ENCODE measurements at places on chromosomes 2 and 18.

- DNase-seq, result no peak
Observed at GRCh38 chr2:73297151-73297559, 3.8 kb upstream of the EGR4 start.

DNA sequence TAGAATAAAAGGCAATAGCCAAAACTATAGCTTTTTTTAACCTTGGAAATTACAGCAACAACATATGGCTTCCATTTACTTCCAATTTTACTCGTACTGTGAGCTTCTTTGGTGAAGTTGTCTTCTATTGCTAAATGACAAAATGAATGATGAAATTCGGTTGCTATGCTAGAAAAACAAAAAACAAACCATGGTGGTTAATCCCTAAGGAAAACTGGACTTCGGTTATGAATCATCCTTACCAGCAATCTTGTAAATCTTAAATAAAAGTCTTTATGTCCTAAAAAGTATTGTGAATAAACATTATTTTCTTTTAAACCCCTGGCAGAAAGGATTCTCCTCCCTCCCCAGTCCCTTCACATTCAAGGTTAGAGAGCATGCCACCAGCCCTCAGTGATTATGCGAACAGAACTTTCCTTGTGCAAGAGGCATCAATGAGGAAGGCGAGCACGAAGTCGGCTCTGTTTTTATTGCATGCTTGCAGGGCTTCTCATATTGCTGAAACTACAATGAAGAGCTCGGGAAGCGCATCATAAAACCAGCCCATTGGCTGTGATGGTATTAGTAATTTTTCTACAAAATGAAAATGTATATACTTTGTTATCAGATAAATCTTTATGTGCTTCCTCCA lies 62.9 kb downstream of the ZNF521 start:
- DNase-seq, result peak; percentile 95

- no peak for DNase-seq
Observed at GRCh38 chr2:134429886-134430285, 176.0 kb downstream of the MGAT5 start.

DNA sequence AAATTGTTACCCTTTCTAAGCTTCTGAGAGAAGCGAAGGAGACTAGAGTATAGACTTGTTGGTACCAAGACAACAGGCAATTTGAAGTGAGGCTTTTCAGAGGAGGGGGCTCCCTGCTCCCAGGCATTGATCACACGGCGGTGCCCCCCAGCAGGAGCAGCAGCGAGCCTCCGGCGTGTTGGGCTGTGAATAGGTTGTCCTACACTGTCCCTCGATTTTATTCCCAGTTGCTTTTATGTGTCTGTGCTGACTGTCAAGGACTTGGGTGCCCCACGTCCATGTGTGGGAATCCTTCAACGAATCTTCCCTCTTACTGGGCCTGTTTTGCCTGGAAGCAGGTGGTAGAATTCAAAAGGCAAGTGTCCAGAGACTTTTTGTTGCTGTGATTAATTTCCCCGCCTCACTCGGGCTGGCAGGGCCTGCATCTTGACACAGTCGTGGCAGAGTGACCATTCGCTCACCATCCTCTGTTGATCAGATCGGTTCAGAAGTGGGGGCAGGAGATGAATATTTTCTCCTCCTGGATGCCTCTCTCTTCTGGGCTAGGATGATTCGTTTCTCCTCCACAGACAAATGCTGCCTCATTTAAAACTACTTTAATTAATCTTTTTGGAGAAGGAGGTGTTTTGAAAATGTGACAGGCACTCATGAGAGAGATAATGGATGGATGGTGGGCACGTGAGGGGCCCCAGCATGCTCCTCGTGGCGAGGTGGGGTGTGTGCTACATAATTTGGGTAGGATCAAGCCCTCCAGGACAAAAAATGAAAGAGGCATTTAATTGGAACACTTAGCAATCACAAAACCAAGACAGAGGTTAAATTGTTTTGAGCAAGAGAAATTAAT lies 77.6 kb downstream of the SMIM21 start:
- DNase-seq, result no peak

- DNase-seq, result peak; percentile 16
Observed at GRCh38 chr2:199228887-199229819, 228.6 kb downstream of the SATB2 start.

DNA sequence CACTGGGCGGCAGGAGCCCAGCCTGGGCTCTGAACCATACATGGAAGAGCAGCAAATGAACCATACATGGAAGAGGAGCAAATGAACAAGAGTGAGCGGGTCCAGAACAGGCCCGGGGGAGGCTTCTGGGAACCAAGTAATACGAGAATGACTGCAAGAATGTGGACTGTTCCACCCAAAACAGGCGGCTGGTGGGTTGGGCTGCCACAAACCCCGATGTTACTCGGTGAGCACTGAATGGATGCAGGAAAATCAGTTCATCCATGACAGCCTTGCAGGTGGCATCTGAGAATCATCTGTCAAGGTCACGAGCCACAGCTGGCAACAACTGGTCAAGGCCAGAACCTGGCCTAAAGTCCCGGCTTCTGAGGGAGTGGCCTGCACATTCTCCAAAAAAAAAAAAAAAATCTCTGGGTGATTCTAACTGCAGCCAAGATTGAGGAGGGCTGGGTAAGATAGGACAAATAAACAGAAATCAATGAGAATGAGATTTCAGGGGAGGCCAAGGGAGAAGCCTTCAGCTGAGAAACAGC lies 106.1 kb downstream of the ZNF516 start:
- DNase-seq, result no peak

DNA sequence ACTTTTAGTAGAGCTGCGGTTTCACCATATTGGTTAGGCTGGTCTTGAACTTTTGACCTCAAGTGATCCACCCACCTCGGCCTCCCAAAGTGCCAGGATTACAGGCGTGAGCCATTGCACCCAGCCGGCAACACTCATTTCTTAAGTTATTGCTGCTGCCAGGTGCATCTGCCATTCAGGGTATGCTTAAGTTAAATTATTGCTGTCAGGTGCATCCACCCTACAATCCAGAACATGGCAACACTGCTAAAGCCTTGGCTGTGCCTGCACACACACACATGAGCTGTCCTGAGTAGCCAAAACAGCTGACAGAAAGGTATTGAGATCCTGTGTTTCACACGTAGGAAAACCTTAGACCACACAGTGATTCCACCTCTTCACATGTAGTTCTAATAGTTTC lies 148.2 kb downstream of the FAM161A start:
- no peak for DNase-seq

- DNase-seq, result no peak
Observed at GRCh38 chr2:10431797-10432196, 16.3 kb downstream of the ODC1 start.

DNA sequence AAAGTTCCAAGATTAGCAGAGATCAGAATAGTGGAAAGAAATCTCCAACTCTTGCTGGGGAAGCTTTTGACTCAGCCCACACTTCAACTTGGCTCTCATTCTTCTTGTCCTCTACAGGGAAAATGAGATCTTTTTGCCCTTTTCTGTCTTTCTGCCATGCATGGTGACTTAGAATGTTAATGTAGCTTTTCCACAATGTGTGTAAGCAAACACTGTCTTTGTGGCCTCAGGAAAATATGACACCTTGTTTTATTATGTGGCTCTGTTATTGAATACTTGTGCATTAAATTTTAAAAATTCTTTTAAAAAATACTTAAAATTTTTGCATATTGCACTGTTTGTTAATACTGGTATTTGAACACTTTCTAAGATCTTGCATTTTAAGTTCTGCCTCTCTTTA lies 65.4 kb upstream of the WDR75 start:
- no peak for DNase-seq

- no peak for DNase-seq
Observed at GRCh38 chr18:79302120-79302519, 93.6 kb upstream of the NFATC1 start.

- DNase-seq, result peak; percentile 10
Observed at GRCh38 chr2:57891086-57891712, 155.4 kb upstream of the VRK2 start.

GRCh38 chr2:75476761-75477160 lies 84.0 kb downstream of the EVA1A start:
- DNase-seq, result no peak

DNA sequence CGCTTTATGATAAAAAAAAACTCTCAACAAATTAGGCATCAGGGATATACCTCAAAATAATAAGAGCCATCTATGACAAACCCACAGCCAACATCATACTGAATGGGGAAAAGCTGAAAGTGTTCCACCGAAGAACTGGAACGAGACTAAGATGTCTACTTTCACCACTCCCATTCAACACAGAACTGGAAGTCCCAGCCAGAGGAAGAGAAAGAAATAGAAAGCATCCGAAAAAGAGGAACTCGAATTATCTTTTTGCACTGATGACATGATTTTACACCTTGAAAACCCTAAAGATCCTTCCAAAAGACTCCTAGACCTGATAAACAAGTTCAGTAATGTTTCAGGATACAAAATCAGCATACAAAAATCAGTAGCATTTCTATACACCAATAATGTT lies 121.6 kb downstream of the ZRANB3 start:
- no peak for DNase-seq

DNA sequence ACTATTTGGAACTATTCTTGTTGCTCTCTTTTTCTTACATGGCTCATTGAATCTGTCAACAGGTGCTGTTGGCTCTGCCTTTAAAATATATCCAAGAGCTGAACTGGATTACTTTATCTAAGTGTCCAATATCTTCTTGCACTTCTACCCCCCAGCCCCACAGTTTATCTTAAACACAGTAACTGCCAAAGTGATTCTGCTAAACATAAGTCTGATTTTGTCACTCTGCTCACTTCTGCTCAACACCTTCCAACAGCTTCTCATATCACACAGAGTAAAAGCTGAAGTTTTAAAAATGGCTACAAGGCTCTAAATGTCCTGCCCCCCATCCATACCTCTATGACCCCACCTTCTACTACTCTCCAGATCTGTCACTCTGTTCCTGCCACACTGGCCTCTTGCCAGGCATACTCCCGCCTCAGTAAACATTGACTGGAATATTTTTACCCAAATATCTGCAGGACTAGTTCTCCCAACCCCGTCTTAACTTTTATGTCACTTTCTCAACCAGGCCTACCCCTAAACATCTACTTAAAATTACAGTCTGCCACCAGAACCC lies 130.7 kb downstream of the CCDC148 start:
- no peak for DNase-seq

DNA sequence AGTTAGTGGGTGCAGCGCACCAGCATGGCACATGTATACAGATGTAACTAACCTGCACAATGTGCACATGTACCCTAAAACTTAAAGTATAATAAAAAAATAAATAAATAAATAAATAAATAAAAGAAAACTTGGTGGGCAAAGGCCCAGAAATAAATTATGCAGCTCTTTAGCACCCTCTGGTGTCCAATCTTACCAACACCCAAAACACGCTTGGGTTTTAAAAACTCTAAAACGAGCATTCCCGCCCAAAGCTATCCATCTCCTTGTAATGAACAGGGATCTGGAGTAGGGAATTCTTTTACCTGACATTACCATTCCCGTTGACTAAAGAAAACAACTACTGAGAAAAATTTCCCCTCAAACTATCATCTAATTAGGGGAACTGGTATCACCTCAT lies 2005.9 kb upstream of the CELF4 start:
- DNase-seq, result no peak

GRCh38 chr2:201699416-201699815 lies 972 bp upstream of the MPP4 start:
- DNase-seq, result no peak

GRCh38 chr2:174035117-174035635 lies 70.0 kb upstream of the SP3 start:
- no peak for DNase-seq

GRCh38 chr2:67057901-67058703 lies 339.0 kb upstream of the ETAA1 start:
- DNase-seq, result no peak

GRCh38 chr2:107588181-107588580 lies 238.5 kb upstream of the RGPD4 start:
- DNase-seq, result no peak

DNA sequence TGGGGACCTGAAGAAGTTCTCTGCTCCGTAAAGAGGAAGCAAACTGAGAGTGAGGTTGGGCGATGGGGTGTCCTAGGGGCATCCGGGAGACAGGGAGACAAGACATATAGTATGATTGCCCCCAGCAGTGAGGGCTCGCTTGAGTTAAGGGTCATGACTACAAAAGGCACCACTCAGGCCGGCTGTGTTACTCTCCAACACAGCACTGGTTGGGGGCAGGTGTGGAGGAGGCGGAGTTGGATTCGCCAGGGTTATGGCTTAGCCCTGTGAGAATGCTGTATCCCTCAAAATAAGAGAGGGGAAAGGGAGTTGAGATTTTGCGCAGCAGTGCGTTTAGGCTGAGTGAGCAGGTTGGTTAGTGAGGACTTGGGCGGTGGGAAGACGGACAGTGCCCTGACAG lies 12.0 kb downstream of the DYSF start:
- DNase-seq, result no peak

- no peak for DNase-seq
Observed at GRCh38 chr18:56889621-56890020, 238.5 kb downstream of the WDR7 start.

All from fibroblast of the conjunctiva (primary cell).